ENCODE measurements at places on chromosomes 4 and X.

- no peak for DNase-seq
These were observed 239.1 kb downstream of the CHM start for GRCh38 chrX:85808217-85808616.

DNA sequence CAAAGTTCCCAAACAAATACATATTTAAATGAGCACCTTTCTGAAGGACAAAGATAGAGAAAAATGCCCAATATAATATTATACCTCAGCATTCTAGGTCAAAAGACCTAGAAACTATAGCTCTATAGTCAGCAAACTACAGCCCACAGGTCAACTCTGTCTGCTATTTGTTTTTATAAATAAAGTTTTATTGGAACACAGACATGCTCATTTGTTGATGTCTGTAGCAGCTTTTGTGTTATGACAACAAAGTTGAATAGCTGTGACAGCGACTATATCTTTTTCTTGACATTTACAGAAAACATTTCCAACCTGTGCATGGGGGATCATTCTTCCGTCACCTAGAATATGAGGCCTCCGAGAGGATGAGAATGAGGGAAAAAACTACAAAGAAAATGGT is 48.7 kb upstream of the WDR19 start:
- no peak for DNase-seq

GRCh38 chr4:176563591-176563990 is 229.1 kb downstream of the VEGFC start:
- DNase-seq, result no peak

DNA sequence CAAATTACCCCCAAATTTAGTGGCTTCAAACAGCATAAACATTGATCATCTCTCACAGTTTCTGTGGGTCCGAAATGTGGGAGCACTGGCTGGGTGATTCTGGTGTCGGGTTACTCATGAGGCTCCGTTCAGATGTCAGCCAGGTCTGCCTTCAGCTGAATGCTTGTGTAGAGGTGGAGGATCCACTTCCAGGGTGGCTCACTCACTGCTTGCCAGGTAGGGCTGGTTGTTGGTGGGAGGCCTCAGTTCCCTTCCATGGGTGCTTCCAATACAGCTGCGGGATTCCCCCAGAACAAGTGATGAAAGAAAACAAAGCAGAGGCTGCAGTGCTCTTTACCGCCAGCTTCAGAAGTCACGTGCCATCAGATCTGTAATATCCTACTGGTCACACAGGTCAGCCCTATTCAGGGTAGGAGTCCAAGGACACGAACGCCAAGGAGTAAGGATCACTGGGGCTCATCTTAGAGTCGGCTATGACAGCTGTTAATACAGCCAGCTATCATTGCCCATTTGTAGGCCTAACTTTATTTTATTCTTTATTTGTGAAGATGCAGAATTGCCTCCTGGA is 1.1 kb upstream of the SMIM43 start:
- no peak for DNase-seq

DNA sequence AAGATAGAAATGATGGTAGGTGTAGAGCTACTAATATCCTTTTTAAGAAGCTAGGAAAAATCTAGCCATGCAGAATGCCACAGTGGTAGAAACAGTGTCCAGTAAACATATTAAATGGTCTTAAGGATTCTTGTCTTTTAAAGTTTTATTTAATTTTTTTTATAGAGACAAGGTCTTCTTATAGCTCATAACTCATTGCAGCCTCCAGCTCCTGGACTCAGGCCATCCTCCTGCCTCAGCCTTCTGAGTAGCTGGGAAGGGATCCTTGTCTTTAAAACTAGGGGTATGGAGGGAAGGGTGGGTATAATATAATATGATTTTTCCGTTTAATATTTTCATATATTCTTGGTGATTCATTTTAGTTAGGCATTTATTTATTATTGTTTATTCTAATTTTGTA is 3.8 kb downstream of the TMEM165 start:
- DNase-seq, result no peak

DNA sequence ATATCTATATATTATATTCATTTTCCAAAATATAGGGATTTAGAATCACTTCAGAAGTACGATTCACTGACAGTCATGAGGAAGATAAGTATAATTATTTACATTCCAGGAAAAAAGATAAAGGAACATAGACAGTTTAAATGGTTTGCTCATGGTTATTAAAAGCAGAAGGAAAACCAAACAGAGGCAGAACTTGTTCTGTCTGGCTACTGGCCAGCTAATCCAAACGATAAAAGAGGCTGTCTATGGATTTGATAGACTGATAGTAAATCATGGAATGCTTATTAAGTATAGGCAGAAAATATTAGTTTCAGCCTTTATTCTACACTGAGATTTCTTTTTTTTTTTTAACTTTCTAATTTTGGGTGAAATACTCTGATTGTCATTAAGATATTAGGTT is 50.2 kb downstream of the RPGR start:
- no peak for DNase-seq

DNA sequence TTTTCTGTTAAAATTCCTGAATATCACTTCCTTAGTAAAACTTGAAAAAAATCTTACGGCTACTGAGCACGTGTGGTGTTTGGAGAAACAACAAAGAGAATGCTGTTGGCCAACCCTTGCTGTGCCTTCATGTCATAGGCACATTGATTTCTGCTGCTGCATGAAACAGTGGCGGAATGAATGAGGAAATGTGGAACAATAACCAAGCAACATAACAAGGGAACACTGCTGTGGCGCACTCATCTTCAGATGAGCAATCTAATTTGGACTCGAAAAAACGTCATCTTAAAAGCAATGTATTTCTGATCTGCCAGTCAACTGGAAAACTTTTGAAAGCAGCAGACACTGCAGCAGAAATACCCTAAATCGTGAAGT is 51.4 kb downstream of the PROM1 start:
- no peak for DNase-seq

DNA sequence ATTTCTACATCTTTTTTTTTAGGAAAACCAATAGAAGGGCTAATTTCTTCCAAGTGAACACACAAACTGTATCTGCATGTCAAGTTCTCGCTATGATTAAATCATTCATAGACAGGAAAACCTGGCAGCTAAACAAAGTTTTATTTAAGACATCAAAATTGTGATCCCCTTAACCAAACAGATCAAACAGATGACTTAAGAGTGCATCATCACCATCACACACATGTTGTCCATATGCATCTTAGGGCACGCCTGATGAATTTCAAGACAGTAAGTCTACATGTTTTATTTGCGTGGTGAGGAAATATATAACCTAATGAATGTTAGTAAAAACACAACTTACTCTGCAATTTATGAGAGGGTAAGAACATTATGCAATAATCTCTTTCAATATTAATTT is 317.0 kb upstream of the ANXA10 start:
- no peak for DNase-seq

DNA sequence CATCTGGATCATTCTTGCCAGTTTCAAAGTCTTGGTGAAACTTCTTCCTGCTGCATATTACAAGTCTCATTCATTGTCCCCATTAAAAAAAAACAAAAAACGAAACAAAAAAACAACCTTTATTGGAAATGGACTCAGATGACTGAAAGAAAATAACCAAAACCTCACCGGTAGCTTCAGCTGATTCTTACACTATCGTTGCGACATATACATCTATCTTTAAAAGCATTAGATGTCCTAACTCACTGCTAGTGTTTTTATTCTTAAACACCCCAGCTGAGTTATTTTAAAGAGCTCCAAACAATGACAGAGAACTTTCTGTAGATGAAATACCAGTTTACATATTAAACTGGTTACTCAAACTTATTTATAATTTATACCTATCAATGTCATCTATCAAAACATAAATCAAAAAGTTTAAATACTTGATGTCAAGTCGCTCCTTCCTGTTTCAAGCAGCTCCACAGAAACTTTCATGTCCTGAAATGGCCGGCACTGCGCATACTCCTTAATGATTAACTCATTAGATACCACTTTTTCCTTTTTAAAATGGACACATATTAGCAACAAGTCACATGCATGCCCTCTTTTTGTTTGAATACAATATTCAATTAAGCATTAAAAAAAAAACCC is 87.2 kb downstream of the HPRT1 start:
- no peak for DNase-seq

GRCh38 chr4:40003986-40004385 is 26.3 kb upstream of the PDS5A start:
- DNase-seq, result no peak

GRCh38 chr4:173651651-173652282 is 121.7 kb upstream of the HAND2 start:
- DNase-seq, result no peak

DNA sequence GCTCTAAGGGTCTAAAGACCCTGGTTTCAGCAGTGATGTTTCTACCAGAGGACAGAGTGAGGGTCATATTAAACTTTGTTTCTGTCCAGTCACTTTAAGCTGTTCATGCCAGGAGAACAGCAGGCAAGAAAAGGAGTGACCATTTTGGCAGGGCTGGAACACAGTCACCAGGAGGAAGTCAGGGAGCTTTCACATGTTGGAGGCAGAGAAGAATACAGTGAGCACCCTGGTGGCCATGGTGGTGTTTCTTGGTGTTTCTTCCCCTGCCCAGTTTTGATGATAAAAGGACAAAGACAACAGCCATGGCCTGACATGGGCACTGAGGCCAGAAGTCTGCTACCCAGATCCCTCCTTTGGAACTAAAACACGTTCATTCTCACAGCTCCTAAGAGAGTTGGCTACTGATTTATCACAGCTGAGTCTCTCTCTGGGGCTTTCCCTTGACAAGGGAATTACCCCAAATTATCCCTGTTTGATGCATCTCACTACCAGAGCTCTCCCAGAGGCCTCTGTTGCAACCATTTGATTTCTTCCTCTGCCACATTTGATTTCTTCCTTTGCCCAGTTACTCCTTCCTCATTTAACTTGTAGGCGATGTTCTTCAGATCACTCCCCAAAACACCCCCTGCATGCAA is 106.4 kb upstream of the NWD2 start:
- DNase-seq, result no peak

GRCh38 chr4:119646347-119647071 is 17.9 kb upstream of the PDE5A start:
- DNase-seq, result no peak

GRCh38 chr4:28926156-28926555 is 1794.0 kb upstream of the PCDH7 start:
- DNase-seq, result no peak

- DNase-seq, result no peak
These were observed 12.1 kb downstream of the TBL1X start for GRCh38 chrX:9476810-9477575.

GRCh38 chr4:26135331-26135730 is 185.5 kb upstream of the RBPJ start:
- DNase-seq, result no peak

GRCh38 chr4:81453024-81453423 is 18.7 kb downstream of the RASGEF1B start:
- DNase-seq, result no peak

- no peak for DNase-seq
These were observed 85.4 kb downstream of the WFS1 start for GRCh38 chr4:6355052-6355451.

GRCh38 chrX:19514791-19515614 is at the start of gene MAP3K15:
Gene MAP3K15 (minus strand): TSS chrX:19515508. CDS start chrX:19515261, 247 bp downstream.
- no peak for DNase-seq

GRCh38 chr4:38667085-38667893 is 3.3 kb downstream of the KLF3 start:
- DNase-seq, result peak; percentile 42

DNA sequence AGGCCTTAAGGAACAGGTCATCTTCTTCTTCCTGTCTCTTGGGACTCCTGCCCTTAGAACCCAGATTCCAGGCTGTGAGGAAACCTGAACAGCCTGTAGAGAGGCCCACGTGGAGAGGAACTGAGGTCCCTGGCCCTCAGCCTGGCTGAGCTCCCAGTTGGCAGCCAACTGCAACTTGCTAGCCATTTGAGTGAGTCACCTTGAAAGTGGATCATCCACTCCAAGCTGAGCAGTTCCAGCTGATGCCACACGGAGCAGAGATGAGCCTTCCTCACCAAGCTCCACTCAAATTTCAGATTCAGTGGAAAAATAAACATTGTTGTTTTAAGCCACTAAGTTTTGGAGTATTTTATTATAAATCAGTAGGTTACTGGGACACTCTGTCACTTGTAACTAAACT is 392.5 kb downstream of the BCOR start:
- no peak for DNase-seq

- no peak for DNase-seq
These were observed 1323.4 kb downstream of the C4orf33 start for GRCh38 chr4:130419211-130419975.

DNA sequence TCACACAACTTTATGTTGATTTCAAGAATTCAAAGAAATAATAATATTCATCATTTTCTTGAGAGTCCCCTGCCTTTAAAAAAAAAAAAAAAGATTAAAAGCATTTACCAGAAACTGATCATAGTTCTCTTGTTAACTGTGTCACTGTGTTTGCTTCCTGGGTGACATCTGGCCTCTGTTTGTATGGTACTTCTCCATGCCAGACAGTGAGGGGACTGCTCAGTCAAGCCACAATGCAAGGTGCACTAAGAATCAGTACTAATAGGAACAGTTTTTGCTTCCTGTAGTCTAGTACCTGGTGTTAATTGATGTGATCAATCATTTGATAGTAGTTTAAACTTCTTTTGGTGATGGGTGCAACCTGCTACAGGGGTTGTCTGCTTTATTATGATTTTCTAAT is 77.5 kb downstream of the PHOX2B start:
- DNase-seq, result no peak

DNA sequence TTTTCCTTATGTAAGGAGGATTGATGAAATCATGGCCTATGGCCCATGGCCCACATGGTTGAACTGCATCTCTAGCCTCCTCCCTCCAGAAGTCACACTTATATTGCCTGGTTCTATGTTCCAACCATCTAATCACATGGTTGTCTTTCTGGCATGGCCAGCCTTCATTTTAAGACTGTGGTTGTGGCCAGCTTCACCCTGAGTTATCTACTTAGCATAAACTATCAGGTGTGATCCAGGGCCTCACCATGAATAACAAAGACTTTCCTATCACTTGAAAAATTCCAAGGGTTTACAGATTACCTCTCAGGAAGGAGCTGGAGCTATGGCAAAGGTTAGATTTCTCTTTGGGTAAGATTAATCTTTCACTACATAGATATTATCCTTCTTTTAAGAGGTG is 222.8 kb downstream of the SNCA start:
- no peak for DNase-seq

GRCh38 chr4:947491-947971 is 15.3 kb downstream of the TMEM175 start:
- no peak for DNase-seq

- no peak for DNase-seq
These were observed 13.4 kb downstream of the TBC1D9 start for GRCh38 chr4:140742838-140743193.

DNA sequence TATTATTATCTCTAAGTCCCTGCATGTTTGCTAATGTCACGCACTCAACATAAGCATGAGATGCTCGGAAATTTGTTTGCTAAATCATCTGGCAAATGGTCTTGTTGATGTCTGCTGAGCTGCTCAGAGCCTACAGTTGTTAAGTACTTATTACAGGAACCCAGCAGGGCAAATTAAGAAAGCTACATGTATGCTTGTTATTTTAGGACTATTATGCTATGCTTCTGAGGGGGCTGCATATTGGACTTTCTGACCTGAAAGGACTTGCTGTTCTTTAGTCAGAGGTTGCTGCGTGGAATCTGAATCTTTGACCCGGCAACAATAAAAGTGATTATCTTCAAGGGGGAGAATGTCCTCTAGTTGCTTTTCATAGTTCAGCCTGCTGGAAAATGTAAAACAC is 36.3 kb upstream of the TENM3 start:
- DNase-seq, result no peak

- no peak for DNase-seq
These were observed 54.9 kb downstream of the PHOX2B start for GRCh38 chr4:41693629-41694028.
